Activated gamma-delta T cell (primary cell): ENCODE measurements at places on chromosomes 7 and 10.
A peak's percentile ranks its signal among the peaks of the same experiment; 100 is the strongest.

DNA sequence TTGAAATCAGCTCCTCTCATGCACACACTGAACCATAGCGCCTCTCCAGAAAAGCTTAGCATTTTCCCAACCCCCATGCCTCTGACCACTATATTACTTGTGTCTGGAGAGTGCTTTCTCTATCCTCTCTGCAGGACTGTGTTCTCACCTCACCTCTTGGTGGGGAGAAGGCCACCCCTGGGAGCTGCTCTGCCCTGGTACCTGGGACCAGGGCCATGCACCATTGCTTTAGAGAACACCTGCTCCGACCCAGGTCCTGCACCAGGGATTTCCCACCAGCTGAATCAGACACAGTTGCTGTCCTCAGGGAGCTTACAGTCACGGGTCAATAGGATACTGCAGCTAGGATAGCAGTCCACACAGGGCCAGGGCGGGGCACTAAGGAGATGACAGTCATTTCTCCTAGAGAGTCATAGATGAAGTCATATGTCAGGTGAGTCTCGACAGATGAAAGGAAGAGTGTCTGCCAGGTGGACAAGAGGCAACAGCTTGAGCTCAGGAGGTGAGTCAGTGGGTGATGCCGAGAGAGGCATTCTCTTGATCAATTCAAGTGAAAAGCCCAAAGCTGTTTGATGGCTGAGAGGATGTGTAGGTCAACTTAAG, 619 bp upstream of the LMTK2 start:
- no peak for DNase-seq

- no peak for DNase-seq
Observed at GRCh38 chr10:51421853-51422252, 277.5 kb downstream of the CSTF2T start.

DNA sequence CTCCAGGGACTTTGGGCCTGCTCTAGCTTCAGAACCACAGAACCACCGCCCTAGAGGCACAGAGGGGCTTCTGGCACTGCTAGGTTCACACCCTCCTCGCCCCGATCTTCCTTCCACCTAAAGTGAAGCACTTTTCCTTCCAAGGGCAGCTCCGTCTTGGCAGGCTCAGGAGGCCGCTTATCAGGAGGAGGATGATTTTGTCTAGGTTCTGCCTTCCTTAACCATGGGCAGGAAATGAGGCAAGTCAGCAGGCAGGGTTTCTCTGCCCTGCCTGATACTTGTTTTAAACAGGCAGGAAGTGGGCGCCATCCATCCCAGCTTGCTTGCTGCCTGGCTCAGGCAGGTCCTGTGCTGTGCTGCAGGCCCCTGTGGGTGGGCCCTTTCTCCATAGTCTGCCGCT, 8.3 kb upstream of the ATP6V0E2 start:
- DNase-seq: no peak

DNA sequence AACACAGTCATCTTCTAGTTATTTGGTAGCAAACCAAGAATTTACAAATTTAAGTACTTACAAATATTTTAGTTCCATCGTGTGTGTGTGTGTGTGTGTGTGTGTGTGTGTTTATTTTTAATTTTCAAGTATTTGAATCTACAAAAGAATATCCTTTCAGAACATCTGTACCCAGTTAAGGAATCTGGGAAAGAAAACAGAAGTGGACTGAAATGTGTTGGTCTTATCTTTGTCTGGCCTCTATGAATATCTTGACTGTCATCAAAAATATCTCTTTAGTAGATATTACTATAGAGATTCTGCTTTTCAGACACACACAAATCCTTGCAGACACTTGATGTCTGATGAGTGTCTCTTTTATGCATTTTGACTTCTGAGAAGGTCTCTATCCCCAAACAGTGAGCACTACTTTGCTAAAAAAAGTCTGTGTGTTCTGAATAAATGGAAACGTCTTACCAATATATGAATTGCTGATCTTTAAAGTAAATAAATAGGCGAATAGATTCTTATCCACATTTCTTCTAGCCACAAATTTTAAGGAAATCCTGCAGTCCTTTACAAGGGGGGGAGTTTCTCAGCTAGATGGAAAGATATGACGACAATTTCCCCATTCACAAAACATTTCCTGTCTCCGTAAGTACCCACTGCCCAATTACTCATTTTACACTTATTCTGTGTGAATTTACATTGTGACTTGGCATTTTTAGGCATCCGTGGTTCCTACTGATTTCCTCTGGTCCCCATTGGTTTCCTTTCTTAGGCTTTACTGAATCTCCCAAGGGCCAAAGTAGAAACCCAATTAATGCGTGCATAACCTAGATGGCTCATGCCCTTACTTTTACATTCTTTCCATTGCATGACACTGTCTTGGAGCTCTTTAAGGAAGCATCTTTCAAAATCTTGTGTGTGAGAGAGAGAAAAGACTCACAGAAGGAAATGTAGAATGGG, 36.0 kb downstream of the NRCAM start:
- no peak for DNase-seq

- DNase-seq: no peak
Observed at GRCh38 chr7:79730971-79731370, 277.5 kb upstream of the MAGI2 start.

DNA sequence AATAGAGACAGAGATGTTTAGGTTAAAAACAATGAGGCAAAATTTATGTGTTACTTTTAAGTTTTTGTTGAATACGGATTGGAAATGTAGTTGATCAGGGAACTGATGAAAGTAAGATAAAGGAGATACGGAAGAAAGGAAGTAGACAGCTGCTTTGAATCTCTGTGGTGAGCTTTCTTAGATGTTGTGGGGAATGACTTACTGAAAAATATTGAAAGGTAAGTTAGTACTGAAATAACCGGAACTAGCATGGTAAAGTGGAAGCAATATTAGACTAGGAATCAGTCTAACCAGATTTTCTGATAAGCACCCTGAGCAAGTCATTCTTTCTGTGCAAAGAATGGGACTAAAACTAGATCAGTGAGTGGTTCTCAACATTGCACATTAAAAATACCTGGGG, 34.8 kb downstream of the LUC7L2 start:
- no peak for DNase-seq

GRCh38 chr7:95688931-95689495, 83.3 kb upstream of the DYNC1I1 start:
- DNase-seq: no peak

DNA sequence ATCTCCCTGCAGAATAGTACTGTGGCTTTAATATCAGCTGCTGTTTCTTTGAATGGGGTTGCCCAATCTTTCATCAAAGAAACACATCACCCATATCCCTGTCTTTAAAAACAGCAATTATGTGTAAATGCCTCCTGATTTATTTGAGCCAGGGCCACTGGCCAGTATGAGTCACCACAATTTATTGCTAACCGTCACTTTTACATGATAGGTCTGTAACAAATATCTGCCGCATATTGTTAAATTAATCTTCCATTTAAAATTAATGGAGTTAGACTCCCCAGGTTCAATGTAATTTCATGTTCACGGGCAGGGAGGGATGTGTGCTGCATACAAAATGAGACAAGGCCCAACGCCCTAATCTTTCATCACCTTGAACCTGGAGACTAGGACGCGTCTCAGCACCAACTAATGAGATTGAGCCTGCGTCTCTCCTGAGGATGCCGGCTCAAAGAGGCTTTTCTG, 673.4 kb downstream of the AUTS2 start:
- DNase-seq: no peak

DNA sequence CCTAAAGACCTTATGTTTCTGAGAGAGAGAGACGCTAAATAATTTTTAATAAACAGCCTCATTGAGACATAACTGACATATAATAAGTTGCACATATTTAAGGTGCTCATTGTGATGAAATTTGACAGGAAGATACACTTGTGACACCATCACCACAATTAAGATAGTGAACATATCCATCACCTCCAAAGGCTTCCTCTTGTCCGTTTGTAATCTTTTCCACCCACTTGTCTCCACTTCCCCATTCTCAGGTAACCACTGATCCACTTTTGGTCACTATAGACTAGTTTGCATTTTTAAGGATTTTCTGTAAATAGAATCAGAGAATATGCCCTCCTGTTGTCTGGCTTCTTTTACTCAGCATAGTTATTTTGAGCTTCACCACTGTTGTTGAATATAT, 195.1 kb upstream of the WDR11 start:
- no peak for DNase-seq

- DNase-seq: no peak
Observed at GRCh38 chr7:92242972-92243371, 2.7 kb downstream of the KRIT1 start.

DNA sequence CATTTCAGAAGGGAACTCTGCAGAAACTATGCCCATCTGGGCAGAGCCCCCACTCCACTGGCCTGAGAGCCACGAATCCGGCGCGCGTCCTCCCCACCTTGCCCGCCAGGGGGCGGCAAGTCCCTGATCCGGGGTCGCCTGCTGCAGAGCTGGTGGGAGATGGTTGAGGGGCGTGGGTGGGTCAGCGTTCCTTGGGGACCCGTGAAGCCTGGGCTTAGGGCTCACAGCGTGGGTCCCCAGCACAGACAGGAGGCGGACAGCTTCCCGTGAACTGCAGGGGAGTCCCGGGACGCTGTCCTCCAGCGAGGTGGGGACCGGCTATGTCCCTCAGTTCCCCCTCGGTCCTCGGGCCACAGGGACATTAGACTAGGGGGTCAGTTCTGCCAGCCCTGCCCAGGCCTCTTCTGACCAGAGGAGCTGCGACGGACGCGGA, 585 bp upstream of the POP7 start:
- DNase-seq: peak; percentile 50

GRCh38 chr7:40541336-40541735, 406.5 kb downstream of the SUGCT start:
- DNase-seq: no peak

- no peak for DNase-seq
Observed at GRCh38 chr10:106043863-106044262, 1120.6 kb downstream of the SORCS1 start.

DNA sequence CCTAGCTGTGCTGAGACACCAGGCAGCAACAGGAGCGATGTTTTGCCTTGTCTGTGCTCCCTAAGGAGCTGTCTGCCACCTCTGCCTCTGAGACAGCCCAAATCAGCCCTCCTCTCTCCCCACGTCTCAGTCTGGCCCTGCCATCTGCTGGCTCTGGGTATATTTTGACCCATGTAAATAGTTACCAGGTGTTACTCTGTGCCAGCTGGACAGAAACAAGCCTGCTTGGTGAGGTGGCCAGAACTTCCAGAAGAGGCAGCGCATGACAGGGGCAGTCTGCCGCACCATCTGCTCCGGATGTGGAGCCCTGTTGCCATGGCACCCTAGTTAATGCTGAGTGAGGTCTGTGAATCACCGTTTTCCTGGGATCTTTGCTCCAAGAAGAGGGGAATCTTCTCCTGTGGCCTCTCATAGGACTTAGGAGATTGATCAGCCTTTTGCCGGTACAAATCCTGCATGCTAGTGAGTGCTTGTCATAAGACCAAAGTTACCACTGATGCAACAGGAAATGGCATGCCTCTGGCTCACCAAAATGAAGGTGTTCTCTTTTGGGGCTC, 31.8 kb downstream of the GSTO2 start:
- no peak for DNase-seq

- no peak for DNase-seq
Observed at GRCh38 chr7:73340514-73340913, 12.6 kb downstream of the FKBP6 start.

DNA sequence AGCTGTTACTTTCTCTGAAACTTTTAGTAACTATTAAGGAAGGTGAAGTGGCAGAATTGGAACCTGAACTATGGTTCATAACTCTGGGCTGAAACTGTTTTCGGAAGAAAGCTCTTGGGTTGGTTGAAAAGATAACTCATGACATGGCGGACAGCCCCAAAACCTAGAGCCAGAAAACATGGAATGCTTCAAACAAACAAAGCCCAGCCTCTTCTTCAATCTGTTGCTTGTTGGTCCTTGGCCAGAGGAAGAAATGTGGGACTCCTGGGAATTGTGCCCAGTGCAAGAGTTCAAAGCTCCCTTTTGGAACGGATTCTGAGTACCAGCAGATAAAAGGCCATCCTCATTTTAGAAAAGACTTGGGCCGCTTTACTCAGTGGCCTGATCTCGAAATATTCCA, 52.9 kb upstream of the CACNB2 start:
- DNase-seq: no peak

DNA sequence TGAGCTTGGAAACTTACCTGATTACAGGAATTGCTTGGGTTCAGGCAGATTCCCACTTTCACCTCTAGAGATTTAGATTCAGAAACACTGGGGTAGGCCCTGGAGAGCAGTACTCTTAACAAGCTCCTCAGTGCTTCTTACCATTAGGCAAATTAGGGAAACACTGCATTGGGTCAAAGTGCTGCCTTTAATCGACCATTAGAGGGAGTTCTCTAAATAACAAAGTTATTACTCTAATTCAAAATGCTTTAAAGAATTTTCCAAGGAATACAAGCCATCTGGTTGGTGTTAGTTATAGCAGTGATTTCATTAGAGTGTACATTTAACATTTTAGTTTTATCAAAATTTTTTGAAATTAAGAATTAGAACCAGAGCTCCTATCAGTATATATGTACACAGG, 324.5 kb downstream of the GFRA1 start:
- no peak for DNase-seq

DNA sequence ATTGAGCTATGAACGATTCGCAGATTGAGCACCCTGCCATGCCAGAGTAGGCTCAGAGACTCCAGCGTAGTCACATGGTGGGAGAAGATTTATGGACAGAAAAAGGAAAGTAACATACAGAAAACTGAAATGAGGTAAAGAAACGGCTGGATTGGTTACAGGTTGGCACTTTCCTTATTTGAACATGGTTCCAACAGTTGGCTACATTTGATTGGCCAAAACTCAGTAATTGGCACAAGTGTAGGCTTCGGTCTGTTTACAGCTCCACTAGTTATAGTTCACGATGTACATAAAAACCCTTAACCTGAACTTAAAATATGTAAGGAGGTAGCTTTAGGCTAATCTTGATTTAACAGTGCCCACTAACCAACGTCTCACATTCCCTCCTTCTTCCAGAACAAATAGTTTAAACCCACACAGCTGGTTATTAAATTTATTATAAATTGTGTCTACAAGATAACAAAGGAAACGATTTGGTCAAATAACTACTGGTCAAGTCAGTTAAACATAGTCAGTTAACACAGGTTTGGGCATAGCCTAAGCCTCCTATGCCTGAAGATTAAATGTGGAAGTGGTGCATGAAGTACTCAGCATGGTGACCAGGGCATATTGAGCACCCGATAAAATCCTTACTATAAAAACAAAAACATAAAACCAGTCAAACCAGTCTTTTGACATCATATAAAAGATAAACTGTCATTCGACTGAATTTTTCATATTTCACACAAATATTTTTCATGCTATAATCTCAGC, 17.9 kb upstream of the MTERF1 start:
- no peak for DNase-seq

- DNase-seq: no peak
Observed at GRCh38 chr10:13587391-13587790, 626 bp downstream of the PRPF18 start.

DNA sequence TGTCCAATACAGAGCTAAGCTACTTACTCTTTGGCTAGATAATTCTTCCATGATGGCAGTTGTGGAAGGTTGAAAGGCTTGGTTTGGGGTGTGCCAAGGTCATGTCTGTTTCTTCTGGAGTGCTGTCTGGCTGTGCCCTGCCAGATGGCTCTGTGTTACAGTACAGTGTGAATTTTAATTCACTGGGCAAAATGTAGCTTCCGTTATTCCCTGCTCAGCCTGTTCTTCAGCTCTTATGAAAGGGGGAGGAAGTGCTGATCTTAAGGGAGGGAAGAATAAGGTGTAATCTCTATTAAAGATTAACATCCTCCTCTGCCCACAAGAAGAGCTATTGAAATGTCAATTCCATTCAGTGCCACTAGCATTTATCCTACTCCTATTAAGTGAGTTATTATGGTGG, 52.2 kb downstream of the SND1 start:
- DNase-seq: no peak
